ENCODE measurements at places on chromosomes 2 and 18.

GRCh38 chr2:121375621-121376159 is 90.7 kb upstream of the TFCP2L1 start:
- no peak for DNase-seq

- no peak for DNase-seq
Measured at GRCh38 chr2:173606619-173607248, 252.1 kb downstream of the CDCA7 start.

GRCh38 chr2:239249776-239250175 is 151.0 kb downstream of the HDAC4 start:
- DNase-seq, result peak; percentile 8

- DNase-seq, result no peak
Measured at GRCh38 chr2:101608408-101609310, 88.8 kb upstream of the MAP4K4 start.

DNA sequence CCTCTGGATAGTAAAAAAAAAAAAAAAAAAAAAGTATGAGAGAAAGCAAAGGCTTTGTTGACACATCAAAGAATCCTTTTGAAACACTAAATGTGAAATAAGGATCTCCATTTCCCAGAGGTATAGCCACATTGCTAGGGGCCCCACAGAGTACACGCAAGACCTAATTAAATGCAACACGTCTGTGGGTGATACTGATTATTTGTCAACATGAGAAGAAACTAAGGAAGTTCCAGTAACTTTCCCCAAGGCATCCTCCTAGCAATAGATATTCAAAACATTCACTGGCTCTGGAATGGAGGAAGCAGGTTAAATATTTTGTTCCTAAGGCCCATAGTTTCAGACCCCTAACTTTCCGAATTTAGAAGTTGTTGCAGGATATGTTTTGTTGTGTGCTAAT is 24.6 kb upstream of the EPB41L3 start:
- no peak for DNase-seq

DNA sequence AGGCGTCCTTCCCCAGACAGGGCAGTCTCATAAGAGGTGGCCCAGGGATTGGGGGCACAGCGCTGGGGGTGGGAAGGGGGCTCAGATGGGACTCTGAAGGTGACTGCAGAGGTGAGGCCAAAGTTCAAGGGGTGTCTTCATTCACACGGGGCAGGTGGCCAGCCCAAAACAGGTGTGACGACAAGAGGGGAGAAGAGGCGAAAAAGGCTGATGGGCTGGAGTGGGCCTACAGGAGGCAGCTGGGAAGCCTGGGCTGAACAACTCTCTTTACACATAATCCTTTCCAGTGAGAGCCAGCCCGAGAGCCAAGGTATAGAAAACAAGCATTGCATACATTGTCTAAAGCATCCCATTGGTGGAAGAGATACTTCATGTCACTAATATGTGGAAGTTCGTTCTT is 130.9 kb upstream of the ASB18 start:
- no peak for DNase-seq

DNA sequence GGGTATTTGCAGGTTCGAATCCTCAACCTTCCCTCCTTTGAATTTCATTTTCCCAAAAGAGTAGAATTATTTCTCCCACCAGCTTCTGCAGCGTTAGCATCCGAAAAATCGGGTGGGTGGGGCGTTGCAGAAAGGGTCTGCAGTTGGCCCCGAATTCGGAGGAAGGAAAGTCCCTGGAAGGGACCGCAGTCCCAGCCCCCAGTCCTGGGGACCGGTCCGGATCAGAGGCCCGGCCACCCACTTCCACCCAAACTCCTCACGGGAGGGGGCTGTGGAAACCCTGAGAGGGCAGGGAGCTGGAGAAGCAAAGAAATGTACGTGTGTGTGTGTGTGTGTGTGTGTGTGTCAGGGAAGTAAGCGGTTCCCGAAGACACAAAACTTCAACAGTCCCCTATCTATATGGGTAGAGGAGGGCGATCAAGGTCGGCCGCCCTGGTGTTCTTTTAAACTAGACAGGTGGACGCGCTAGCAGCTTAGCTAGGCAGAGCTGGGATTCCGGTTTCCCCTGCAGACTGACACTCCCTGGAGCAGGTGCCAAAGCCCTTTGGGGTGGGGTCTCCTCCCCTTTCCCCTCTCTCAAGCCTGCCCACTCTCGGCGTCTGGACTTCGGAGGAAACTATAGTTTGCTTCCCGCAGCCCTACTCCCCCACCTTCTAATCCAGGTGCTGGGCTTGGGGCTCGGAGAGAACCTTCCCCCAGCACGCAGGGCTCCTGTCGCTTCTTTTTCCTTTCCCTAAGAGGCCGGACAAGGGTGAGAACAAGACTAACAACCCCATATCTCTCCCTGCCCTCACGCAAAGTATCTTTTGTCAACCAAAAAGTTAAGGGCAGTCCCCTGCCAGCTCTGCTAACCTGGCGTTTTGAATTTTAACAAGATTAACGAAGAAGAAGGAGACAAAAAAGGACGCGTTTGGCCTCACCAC is 4.8 kb upstream of the ONECUT2 start:
- no peak for DNase-seq

DNA sequence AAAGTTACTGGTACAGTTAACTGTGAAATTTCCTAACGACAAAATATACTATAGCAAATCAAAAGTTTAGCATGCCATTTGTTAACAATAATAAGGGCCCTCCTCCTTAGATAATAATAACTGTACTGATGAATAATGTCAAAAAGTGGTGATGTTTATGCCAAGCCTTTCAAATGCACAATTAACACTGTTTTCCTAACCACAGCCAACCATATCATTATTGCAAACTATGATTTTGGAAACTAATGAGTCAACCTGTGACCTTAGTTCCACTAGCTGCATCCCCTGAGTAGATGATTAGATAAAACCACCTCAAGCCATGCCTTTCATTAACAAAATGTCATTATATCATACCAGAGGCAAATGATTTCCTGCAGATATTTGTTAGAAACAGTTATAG is 25.1 kb upstream of the GPR75 start:
- DNase-seq, result no peak

GRCh38 chr2:141021109-141021508 is 1109.7 kb downstream of the LRP1B start:
- DNase-seq, result no peak

GRCh38 chr2:237290261-237290660 is 123.7 kb downstream of the COL6A3 start:
- DNase-seq, result no peak

DNA sequence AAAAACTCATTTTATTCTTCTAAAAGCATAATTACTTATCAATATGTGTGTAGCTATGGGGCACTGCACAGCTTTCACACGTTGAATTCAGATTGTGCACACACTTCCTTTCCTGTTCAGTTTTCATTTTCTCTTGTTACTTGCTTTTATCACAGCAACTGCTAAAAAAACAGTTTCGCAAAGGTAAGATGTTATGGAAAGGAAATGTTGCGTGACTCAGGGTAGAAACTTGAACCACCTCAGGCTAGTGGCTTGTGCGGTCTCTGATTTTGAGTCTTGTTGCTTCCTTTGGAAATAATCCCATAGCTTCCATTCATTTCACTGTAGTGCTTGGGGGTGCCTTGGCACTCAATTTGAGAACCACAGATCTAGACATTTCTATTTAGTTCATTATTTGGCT is 171.9 kb downstream of the FMNL2 start:
- no peak for DNase-seq

DNA sequence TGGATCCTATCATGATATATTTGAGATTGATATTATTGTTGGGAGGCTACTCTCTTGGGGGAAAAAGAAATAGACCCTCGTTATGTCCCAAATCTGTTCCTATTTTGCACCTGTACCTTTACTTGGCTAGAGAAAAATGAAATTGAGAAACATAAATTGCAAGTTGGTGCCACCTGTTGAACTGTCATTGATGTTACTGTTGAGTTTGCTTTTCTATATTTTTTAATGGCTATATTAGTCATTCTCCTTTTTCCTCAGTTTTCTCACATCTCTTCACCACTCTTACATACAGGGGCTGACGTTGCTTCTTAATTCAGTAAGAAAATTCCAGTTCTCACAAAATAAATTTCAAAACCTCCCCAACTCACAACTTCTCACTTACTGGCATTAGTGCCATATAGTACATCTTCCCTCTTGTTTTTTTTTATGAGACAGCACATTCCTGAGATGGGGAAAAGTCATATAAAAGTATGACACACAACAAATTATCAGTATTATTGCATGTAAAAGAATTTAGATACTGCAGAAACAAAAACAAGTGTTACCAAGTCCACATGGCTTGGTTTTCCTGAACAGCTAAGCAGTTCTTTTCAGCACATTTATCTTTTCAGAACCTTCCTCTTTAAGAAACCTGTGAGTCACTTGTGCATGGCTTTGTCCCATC is 348.3 kb upstream of the DSEL start:
- DNase-seq, result no peak

DNA sequence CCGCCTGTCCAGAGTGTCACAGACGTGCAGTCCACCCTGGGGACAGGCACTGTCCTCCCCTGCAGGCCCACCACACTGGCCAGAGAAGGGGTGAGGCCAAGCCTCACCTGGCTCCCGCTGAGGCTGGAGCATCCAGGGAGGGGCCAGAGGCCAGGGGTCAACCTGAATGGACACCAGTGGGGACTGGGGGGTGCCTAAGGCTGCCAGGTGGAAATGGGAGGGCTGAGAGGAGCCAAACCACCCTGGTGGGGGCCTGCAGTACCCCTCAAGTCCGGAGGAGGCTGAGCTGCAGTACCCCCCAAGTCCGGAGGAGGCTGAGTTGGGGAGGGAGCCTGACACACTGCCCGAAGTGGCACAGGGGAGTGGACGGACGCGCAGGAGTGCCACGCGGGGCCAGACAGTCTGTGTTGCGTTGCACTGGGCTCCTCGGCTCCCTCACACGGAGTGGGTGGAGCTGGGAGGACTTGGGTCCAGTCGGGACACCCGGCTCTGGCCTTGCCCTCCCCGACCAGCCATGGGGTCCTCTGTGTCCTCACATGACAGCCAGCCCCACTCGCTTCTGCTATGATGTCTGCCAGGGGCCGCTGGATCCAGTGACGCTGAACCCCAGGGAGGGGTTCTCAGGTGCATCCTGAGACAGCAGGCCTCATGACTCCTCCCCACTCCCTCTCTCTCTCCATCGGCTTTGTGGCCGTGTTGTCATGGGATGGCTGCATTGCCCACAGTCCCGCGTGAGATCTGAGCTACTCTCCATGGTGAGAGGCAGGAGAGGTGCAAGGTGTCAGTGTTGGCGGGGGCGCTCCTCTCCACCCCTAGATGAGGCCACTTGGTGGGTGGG is 22.3 kb upstream of the GPC1 start:
- no peak for DNase-seq

DNA sequence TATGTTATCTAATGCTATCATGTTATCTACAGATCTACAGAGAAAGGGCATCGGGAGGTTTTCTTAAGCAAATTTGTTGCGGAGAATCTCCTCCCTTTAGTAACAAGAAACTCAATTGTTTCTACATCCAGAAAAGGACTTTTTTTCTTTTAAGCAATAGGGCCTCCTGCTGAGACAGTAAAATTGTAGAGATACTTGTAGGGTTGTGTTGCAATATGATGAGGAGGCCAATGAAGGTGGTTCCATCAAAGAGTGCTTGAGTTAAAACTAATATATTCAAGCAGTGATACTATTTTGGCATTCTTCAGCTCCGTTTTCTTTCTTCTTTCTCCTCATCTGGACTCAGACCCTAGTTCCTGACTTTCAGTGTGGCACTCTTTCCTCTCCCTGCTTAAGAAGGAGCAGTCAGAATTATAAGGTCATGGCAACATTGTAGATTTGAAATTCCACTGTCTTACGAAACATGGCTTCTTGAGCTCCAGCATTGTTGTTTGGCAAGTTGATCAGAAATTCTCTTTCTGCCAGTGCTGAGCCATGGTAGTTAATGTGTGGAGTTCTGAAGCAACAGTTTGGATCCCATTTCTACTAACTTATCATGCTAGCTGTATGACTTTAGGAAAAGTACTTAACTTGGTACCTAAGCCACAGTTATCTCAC is 202.0 kb upstream of the SLC14A2 start:
- no peak for DNase-seq

- no peak for DNase-seq
Measured at GRCh38 chr2:120769787-120770120, 34.1 kb downstream of the GLI2 start.

DNA sequence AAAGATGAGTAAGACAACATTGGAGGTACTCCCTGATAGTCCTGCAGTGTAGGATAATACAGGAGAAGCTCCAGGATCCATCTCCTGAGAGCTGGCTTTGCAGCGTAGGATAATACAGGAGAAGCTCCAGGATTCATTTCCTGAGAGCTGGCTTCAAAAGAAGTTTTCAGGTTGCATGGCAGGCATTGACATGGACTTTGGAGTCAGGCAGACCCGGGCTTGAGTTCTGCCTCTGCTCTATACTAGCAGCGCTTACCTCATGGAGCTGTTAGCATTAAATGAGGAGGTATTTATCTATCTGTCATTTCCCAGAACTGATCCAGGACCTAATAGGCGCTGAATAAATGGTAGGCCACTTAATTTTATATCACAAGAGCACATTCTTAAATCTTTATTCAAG is 97.8 kb downstream of the FMNL2 start:
- no peak for DNase-seq

- DNase-seq, result no peak
Measured at GRCh38 chr2:58137221-58137620, 90.6 kb downstream of the VRK2 start.

- DNase-seq, result peak; percentile 79
Measured at GRCh38 chr2:75787532-75788132, 76.9 kb upstream of the GCFC2 start.

- DNase-seq, result no peak
Measured at GRCh38 chr2:233419602-233420391, 65.5 kb downstream of the DGKD start.

DNA sequence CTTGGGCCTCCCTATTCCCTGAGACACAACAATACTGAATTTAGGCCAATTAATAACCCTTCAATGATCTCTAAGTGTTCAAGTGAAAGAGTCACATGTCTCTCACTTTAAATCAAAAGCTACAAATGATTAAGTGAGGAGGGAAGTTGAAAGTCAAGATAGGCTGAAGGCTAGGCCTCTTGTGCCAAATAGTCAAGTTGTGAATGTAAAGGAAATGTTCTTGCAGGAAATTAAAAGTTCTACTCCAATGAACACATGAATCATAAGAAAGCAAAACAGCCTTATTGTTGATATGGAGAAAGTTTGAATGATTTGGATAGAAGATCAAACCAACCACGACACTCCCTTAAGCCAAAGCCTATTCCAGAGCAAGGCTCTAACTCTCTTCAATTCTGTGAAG is 286.9 kb downstream of the MEIS1 start:
- DNase-seq, result no peak

- DNase-seq, result peak; percentile 80
Measured at GRCh38 chr2:50535971-50536759, 495.8 kb downstream of the NRXN1 start.

GRCh38 chr2:10661846-10662245 is 27.9 kb downstream of the NOL10 start:
- no peak for DNase-seq

- no peak for DNase-seq
Measured at GRCh38 chr2:235054475-235054874, 102.7 kb downstream of the SH3BP4 start.

DNA sequence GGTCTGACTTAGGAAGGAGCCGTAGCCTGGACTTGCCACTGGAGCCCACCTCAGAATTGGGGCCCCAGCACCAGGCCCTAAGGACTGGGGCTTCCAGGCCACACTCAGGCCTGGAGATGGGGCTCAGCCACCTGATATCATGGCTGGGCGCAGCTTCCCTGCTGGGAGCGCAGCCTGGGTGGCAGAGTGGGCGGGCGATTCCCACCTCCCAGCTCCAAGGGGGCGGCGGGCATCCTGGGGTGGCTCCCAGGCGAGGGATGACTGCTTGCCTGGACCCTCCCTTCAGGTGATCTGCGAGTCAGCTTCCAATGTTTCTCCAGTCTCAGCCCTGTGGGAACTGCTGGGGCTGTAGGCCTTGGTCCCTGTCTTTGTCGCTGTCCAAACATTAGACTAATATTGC is 20.1 kb downstream of the GPR35 start:
- DNase-seq, result no peak

Data from Kasumi-1 (cell line).